ENCODE measurements at places on chromosomes 7 and 10.

DNA sequence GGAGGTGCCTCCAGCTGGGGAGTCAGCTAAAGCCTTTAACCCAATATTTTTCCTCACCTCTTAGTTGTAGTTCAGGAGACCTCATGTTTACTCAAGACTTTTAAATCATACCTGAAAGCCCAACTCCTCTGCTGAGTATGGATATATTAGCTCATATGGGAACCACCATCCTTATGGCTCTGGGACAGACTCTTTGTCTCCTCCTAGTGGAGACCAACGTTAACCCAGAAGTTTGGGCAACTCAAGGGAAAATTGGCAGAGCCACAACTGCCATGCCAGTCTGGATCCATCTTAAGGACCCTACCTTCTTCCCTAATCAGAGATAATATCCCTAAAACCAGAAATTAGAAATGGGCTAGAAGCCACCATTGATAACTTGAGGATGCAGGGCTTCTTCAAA lies 80.8 kb downstream of the TMEM106B start:
- no peaks in the 10 kb centered on the region for H3K4me1 ChIP-seq
- no peaks in the 10 kb centered on the region for H3K27me3 ChIP-seq
- H3K27ac ChIP-seq, result no peak overlapping the region

- DNase-seq, result no peak
- no peak overlapping the region for H3K27ac ChIP-seq
- no peak overlapping the region for H3K4me3 ChIP-seq
- H3K36me3 ChIP-seq, result peaks cover 17% of the 10 kb centered on the region
- H3K27me3 ChIP-seq, result no peaks in the 10 kb centered on the region
Measured at GRCh38 chr7:44838751-44839150, 9.1 kb downstream of the H2AZ2 start.

DNA sequence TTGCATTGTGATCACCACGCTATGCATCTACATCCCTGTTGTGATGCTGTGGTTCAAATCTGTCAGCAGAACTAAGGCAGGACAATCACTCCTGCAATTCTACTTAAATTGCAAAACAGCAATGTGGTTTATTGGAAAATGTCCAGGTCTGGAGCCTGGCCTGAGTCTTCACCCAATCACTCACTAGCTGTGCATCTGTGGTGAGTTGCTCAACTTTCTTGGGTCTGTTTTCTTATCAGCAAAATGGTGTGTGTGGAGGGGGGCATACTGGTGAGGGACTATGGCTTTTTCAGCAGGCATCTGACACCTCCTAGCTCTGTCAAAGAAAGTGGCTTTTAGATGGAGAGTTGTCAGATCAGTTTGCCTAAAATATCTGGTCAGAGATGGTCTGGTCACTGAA lies 108.3 kb upstream of the FEZF1 start:
- H3K4me3 ChIP-seq, result no peak overlapping the region
- H3K27ac ChIP-seq, result no peak overlapping the region
- peak; percentile 7 for DNase-seq
- H3K36me3 ChIP-seq, result no peaks in the 10 kb centered on the region
- H3K27me3 ChIP-seq, result no peaks in the 10 kb centered on the region
- H3K4me1 ChIP-seq, result no peaks in the 10 kb centered on the region

GRCh38 chr10:103958996-103959395 lies 7.9 kb upstream of the SLK start:
- H3K27me3 ChIP-seq, result peaks cover 9% of the 10 kb centered on the region
- no peak overlapping the region for H3K4me3 ChIP-seq
- H3K36me3 ChIP-seq, result no peaks in the 10 kb centered on the region
- DNase-seq, result no peak
- H3K4me1 ChIP-seq, result no peaks in the 10 kb centered on the region

- peaks cover 2% of the 10 kb centered on the region for H3K4me1 ChIP-seq
- peak; percentile 74 for DNase-seq
- peak overlapping the region; percentile 74 for H3K27ac ChIP-seq
- peak overlapping the region; percentile 66 for H3K4me3 ChIP-seq
- no peaks in the 10 kb centered on the region for H3K27me3 ChIP-seq
- H3K36me3 ChIP-seq, result peaks cover 26% of the 10 kb centered on the region
Measured at GRCh38 chr7:128863433-128863989, 855 bp downstream of the ATP6V1F start.

DNA sequence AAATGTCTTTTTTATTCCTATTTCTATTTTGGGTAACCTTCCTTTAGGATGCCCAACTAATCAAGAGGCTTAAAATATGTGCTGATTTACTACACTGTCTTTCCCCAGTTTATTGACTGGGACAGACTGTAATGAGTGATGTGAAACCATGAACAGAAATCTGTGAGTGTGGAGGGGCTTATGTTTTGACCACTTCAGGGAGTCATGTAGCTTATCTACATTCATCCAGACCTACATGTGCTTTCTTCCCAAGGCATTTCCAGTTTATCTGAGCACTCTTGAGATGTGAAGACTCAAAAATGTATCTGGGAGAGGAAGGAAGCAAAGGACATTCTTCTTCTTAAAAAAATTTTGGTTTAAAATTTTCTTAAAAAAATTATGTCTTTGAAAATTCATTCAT lies 45.2 kb downstream of the STAM start:
- no peaks in the 10 kb centered on the region for H3K4me1 ChIP-seq
- H3K4me3 ChIP-seq, result no peak overlapping the region
- H3K27ac ChIP-seq, result no peak overlapping the region
- H3K27me3 ChIP-seq, result no peaks in the 10 kb centered on the region
- peaks cover 8% of the 10 kb centered on the region for H3K36me3 ChIP-seq

GRCh38 chr10:102745157-102745556 lies 1.4 kb downstream of the WBP1L start:
- peak overlapping the region; percentile 77 for H3K4me3 ChIP-seq
- H3K4me1 ChIP-seq, result no peaks in the 10 kb centered on the region
- H3K36me3 ChIP-seq, result no peaks in the 10 kb centered on the region
- H3K27ac ChIP-seq, result no peak overlapping the region
- no peaks in the 10 kb centered on the region for H3K27me3 ChIP-seq

- H3K27ac ChIP-seq, result no peak overlapping the region
- no peak for DNase-seq
Measured at GRCh38 chr10:132865171-132865631, 77.2 kb downstream of the CFAP46 start.
